ENCODE measurements at places on chromosomes 7 and 10.

- DNase-seq, result no peak
Observed at GRCh38 chr10:69816521-69816920, 14.8 kb downstream of the COL13A1 start.

- no peak for DNase-seq
Observed at GRCh38 chr7:1679326-1679965, 9.4 kb downstream of the ELFN1 start.

GRCh38 chr10:4352414-4352961, 473.5 kb upstream of the AKR1E2 start:
- no peak for DNase-seq

GRCh38 chr7:27631391-27631790, 31.3 kb downstream of the HIBADH start:
- DNase-seq, result no peak

GRCh38 chr10:62379394-62379793, 5.2 kb downstream of the ZNF365 start:
- no peak for DNase-seq
